ENCODE measurements at places on chromosomes 7 and 10.

DNA sequence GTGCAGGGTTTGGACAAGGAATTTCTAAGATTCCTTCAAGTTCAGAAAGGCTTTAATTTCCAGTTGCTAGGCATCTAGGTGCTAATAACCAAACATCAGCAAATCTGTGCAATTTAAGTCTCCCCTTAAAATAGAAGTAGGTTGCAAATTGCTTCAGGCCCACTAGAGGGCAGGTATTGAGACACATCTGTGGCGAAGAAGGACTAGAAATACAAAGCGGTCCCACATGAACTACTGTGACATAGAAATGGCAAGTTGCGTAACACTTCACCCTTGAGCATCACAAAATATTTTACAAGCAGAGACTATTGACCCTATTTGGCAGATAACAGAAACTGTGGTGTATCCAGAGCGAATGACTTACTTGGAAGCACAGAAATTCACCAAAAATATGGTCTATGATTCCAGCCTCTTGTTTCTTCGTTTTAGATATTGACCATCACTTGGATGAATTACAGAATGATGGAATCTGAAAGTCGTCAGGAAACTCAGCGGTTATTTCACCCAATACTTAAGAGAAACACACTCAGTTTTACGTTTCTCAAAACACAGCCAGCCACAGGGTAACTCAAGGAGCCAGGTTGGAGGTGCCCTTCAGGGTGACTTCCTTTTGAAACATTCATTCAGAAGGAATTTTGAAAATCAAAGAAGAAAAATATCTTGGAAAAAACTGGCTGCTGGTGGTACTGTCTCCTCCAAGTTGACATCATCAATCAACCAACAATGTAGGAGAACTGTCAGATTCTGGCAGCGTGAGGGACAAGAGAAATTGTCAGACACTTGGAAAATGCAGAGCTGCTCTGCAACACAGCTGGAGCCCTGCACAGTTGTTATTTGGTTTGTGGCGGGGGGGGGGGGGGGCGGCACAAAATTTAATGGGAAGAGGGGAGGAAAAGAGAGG is 256.3 kb upstream of the MINDY3 start:
- ATAC-seq = no peak

DNA sequence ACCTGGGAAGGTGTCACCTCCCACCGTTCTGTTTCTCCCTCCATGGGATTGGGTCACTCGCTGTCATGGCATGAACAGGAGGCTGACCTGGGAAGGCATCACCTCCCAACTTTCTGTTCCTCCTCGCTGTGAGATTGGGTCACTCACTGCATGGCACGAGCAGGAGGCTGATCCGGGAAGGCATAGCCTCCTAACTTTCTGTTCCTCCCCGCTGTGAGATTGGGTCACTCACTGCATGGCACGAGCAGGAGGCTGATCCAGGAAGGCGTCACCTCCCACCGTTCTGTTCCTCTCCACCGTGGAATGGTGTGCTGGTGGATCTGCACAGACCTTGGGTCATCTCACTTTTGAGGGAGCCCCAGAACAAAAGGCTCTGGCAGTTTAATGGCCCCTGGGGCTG is 239.2 kb upstream of the PRKCQ start:
- ATAC-seq = no peak

DNA sequence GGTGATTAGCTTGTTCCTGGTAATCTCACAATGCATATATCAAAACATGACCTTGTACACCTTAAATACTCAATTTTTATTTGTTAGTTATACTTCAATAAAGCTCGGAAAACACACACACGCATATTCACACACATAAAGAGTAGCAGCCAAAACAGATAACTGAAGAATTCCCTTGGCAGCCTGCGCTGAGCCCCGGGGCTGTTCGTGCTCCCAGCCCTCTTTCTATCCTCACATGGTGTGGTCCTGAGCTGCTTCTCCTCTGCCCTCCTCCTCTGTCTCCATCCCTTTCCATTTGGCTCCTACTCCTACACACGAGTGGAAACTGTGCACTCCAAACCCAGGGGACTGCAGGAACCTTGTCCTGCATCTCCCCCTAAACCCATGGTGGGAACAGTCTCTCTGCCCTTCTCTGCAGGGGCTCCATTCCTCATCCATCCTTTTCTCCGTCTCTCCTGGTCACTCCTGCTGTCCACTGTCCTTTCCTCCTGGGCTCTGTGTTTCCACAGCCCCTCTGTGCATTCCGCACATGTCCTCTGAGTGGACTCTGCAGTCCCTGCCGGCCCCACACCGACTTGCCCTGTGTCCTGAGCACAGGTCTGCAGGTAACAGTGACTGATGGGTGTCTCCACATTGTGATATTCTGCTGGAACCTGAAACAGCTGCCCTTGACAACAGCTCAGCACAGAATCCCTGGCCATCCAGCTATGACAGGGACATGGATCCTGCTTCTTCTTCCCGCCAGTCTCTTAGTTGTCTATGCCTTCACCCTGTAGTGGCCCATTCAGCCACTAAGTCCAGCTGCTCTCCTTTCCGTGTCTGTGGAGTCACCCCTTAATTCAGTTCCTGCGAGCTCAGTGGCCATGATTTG is 216.8 kb upstream of the ZNF32 start:
- no peak for ATAC-seq

DNA sequence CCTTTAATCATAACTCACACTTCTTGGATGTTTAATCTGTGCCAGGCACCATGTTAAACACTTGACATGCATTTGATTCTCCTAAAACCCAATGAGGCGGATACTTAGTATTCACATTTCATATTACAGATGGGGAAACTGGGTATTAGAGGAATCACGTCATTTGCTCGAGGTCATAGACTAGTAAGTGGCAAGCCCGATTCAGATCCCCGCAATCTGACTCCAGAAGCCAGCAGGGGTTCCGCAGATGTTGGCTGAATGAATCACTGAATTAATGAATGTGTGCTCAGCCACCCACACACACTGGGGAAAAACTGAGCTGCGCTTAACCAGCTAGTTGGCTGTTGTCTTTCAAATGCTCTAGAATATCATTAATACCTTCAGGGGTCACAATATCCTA is 22.5 kb upstream of the ENO4 start:
- no peak for ATAC-seq

- ATAC-seq = no peak
Observed at GRCh38 chr10:103751667-103752290, 103.6 kb downstream of the SH3PXD2A start.

DNA sequence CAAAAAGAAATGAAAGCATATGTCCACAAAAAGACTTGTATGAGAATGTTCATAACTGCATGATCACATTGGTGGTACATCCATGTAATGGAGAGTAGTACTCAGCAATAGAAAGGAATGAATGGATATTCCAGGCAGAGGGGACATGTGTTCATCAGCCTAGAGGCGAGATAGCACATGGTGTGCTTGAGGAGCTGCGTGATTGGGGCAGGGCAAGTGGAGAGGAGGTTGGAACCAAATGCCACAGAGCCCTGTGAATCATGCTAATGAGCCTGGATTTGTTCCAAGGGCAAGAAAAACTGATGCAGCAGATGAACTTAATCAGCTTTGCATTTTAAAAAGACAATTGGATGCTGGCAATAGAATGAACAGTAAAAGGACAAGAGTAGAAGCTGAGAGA is 73.3 kb downstream of the C10orf90 start:
- no peak for ATAC-seq

- ATAC-seq = no peak
Observed at GRCh38 chr10:64011912-64012714, 490.9 kb downstream of the REEP3 start.

DNA sequence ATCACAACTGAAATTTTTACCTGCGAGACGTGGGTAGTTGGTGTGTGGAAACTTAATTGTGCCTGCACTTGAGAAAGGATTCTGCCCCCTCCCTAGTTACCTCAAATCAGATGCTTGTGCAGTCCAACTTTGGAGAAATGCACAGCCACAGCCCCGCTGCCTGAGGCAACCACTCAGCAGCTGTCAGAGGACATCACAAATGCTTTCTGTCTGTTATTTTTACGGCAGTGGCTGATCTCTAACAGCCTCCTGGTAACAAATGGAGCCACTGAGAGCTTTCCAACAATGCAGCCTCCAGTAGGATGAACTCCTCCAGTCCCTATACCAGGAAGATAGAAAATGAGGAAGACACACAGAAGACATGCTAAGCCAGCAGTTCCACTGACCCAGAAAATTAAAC is 712.2 kb upstream of the GHITM start:
- no peak for ATAC-seq

GRCh38 chr10:124521429-124521871 is 59.8 kb downstream of the LHPP start:
- ATAC-seq = no peak

- no peak for ATAC-seq
Observed at GRCh38 chr7:133742709-133743538, 384.2 kb upstream of the LRGUK start.

GRCh38 chr10:113180401-113181154 is 230.5 kb downstream of the TCF7L2 start:
- no peak for ATAC-seq

GRCh38 chr7:94433224-94433623 is 38.5 kb downstream of the COL1A2 start:
- no peak for ATAC-seq

DNA sequence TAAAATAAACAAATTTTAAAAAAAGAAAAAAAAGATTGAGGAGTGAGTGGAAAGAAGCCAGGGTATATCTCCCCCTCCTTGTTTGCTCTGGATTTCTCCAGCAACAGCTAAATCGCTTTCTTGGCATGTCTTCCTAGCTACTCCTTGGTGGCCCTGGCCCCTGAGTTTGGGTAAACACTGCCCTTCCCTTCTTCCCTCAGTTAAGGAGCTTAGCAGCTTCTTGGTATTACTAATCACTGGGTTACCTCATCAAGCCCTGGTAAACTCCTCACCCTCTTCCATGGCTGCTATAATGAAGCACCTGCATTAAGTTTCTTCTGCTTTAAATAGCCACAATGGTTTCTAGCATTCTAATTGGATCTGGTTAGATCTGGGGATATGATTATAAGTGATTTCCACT is 269.8 kb downstream of the FZD1 start:
- ATAC-seq = no peak

GRCh38 chr10:72665925-72666324 is 26.0 kb upstream of the MCU start:
- no peak for ATAC-seq

- ATAC-seq = no peak
Observed at GRCh38 chr10:61279400-61279799, 173.8 kb downstream of the TMEM26 start.

DNA sequence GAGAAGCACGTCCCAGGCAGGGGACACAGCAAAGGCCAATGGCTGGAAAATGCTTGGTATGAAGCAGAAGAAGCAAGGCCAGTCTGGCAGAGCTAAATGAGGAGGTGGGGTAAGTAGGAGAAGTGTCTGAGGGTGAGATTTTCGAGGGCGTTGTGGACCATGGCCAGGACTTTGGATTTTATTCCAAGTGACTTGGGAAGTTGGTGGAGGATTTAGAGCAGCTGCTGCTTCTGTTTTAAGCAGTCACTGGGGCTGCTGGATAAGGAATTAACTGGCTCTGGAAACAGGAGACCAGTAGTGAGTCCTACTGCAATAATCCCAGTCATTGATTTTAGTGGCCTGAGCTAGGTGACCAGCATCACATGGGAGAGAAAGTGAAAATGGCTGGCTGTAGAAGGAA is 67.6 kb upstream of the GSDME start:
- ATAC-seq = no peak

- no peak for ATAC-seq
Observed at GRCh38 chr7:47508389-47509380, 73.2 kb downstream of the TNS3 start.

- peak; percentile 85 for ATAC-seq
Observed at GRCh38 chr7:106504645-106505044, 156.3 kb downstream of the CCDC71L start.
